Activated naive CD8-positive, alpha-beta T cell treated with anti-CD3 and anti-CD28 coated beads, Interleukin-2, amount 10 ng/mL, durations not matched to agents 7 days and 5 days (primary cell): ENCODE measurements at places on chromosomes 11 and 22. TPM values are rescaled to one million over a fixed set of nuclear protein-coding genes. Genes with fewer than 3 reads are reported as not detected.

- no peak for DNase-seq
Measured at GRCh38 chr11:129785383-129786111, 30.1 kb upstream of the TMEM45B start.

Gene RAG1
- total RNA-seq = 0.34 TPM

DNA sequence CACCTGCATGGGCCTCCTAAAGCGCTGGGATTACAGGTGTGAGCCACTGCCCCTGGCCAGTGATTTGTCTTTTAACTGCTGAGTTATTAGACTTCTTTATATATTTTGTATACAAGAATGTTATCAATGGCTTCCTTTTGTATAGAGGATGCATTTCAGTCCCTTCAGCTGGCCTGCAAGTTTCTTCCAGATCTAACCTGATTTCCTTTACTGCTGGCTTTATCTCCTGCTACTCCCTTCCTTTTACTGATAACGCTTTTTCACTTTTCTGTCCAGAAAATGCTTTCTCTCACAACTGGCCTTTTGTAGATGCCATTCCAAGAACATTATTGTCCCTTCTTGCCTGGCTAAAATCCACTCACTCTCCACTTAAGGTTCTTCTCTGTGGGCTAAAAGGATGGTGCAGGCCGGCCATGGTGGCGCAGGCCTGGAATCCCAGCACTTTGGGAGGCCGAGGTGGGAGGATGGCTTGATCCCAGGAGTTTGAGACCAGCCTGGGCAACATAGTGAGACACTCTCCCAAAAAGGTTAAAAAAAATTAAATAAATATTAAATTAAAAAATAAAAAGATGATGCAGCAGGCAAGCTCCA, 118.1 kb downstream of the NECTIN1 start:
- DNase-seq = no peak

DNA sequence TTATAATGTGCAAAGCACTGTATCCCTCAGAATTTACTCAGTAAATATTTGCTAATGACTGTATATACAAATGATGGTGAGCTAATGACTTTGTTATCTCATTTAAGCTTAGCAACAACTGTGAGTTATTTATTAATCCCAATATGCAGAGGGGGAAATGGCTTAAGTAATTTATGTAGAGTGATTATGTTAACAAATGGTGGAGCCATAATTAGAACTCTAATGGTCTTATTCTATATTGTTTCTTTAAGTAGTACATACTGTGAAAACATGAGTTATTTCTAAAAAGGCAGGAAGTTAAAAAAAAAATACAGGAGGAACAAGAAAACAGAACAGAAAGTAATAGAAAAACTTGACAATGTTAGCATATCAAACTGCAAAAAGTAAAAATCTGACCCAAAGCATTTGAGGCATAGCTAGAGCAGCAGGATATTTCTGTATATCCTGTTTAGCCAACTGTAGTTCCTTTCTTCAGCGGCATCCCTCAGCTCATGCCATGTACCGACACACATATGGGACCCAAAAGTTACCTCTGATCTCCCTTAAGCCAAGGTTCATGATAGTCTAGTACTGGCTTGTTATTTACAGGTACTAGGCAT, 94.2 kb downstream of the FCHSD2 start:
- DNase-seq = no peak

- DNase-seq = no peak
Measured at GRCh38 chr11:46294365-46295309, 17.2 kb downstream of the CREB3L1 start.

Gene H19
- not detected for total RNA-seq

- no peak for DNase-seq
Measured at GRCh38 chr22:32331236-32331917, 26.3 kb upstream of the RFPL3 start.

GRCh38 chr11:79388201-79388600, 52.6 kb downstream of the TENM4 start:
- DNase-seq = no peak

DNA sequence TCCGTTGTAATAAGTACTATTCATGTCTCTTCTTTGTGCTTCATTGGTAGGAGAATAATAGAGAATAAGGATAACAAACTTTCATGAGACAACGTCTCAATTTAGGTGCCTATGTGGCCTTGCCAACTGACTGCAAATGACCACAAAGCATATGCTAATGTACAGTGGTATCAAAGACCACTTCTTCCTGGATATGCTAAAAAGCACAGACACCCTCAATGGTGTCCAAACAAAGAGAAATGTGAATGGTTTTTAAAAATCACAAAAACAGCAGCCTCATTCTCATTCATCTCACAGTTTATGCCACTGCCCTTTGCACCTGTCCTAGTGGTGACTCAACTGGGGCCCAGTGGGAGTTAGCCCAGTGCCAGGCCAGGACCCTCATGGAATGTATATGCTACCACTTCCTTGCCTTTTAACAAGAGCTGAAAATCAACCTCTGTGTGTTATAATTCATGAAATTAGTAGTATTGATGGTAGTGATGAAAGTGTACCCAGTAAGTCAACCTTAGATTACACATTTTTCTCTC, 65.2 kb upstream of the MTMR2 start:
- DNase-seq = no peak

DNA sequence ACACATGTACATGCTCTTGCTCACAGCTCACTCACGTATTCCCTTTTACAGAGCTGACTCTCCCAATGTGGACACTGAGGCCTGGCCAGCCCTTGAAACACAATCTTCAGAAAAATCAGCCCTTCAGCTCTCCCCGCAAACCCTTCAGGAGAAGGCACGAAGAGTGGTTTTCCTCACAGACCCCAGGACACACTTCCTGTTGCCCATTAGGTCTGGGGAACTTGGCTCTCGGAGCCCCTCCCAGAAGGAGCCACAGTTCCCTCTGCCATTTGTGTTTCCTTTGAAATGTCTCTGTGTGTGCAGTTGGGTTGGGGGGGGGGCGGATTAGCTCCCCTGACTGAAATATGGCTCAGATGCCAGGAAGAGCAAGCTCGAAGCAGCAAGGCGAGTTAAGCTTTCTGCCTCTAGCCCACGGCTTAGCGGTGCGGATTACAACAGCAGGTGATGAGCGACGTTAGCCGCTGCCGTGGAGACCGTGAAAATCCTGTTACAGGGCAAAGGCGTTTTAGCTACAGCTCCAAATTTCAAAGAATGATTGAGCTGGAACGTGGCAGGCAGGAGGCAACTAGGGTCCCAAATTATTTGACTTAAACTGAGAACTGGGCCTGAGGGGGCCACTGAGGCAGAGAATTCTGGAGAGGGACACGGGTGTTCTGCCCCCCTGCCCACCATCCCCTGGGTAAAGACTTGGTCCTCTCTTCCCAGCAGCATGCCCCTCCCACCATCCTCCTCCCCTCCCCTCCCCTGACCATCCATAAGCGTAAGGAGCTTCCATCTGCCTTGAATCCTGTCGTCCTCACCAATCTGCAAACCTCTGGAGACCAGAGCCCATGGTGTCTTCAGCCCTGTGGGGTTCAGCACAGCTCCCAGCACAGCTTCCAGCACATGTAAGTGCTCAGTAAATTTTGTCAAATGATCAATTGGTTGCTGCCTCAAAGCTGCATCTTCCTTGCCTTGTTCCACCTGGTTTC, 598.6 kb downstream of the BUD13 start:
- no peak for DNase-seq

Gene FAT3
- total RNA-seq = not detected

Gene KRTAP5-7
- total RNA-seq = not detected

DNA sequence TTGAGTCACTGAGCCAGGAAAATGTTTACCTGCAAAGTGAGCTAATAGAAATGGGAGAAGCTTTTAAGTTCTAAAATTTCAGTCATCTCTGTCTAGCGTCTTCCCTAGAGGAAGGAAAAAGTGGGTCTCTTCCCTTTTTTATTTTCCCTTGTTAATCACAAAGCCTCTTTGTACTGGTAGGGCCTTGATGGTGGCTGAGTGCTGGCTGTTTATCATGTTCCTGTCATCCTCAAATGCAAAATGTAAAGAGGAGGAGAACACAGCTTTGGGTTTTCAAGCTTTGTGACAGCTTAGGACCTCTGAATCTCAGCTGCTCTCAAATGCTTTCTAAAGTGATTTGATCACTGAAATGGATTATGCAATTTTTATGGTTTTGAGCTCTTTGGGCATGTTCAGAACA, 222.0 kb downstream of the TMEM135 start:
- DNase-seq = no peak

- no peak for DNase-seq
Measured at GRCh38 chr11:10493041-10493663, 38.1 kb downstream of the AMPD3 start.

DNA sequence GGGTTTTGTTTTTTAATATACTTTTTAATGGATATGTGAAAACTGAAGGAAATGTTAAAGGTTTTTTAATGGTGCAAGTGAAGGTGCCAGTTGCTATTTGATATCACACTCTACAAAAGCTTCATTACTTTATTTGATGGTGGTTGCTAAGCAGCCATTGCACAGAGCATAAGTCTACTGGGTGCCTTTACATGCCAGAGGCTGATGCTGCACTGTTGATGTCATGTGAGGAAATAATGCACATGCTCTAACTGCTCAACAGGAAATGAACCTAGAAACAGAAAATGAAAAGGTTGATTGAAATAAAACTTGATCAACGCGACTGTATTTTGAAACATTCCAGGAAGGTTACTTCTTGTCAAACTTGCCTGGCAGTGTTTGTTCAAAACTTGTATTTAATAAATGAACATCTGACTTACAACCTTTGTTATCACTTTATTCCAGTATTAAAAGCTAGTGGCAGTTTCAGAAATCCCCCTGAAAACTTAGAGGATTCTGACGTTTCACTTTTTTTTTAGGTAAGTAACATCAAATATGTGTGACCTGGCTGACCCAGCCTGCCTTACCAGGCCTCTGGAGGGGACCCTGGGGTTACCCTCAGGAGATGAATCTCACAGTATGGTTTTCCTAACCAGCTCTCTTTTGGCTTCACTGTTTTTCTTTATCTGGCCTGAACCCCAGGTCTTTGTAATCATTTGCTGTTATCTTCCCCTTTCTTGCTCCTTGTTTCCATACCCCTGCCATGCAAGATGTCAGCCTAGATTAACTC, 2.4 kb upstream of the ATP5MG start:
- no peak for DNase-seq

DNA sequence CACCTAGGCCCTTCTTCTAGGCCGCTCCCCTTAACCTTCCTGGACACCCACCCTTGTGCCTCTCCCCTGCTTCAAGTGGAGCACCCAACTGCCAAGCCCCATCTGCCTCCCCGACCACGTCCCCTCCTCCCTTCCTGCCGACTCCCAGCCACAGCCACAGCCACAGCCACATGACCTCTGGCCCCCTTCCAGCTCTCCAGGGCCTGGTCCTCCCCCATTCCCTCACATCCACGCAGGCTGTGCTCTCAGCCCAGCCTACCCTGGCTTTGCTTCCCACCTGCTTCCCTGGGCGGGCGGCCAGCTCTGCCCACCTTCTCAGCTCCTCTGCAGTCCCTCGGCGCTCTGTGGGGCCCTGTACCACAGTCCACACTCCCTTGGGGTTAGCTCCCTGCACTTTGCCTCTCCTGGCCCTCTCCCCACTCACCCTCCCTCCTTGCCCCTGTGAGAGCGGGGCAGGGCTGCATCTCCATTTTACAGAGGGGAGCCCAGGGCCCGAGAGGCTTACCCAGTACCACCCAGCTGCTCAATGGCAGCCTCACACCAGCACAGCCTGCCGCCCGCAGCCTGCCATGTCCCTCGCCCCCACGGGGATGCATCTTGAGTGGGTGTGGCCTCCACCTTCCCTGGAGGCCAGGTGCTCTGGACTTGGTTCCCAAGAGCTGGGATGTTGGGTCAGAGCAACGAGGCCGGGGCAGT, 20.3 kb downstream of the PARVG start:
- DNase-seq = peak; percentile 29

DNA sequence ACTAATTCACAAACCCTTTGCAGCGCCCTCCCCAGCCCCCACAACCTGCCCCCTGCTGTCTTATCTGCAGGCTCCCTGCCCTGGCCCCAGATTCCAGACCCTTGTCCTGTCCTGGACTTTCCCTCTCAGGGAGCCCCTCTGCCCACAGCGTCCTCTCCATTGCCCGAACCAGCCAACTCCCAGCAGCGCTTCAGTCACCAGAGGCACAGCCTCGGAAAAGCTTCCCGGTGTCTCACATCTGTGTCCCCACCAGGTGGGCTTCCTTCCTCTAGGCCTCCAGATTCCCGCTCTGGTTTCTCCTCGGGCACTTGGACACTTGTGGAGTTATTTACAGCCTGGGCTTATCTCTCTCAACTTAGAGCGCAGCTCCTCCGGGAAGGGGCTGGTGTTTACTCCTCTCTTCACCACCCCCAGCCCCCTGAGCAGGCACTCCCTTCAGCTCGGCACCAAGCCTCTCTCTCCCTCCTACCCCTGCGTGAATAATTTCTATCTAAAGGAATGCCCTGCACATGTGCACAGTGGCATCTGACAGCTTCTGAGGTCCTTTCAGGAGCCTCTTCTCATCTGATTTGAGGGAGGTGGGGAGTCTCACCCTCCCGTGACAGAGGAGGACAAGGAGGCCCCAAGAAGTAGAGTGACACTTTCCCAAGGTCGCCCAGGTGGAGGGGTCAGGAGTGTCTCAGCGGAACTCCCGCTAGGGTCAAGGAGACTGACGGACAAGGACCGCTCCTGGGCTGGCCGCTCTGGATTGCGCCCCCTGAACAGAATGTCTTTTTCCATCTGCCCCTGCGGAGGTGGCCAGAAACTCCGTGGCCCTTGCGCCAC, 838 bp downstream of the WNT11 start:
- DNase-seq = no peak

GRCh38 chr11:28735511-28735910, 627.3 kb downstream of the METTL15 start:
- no peak for DNase-seq

DNA sequence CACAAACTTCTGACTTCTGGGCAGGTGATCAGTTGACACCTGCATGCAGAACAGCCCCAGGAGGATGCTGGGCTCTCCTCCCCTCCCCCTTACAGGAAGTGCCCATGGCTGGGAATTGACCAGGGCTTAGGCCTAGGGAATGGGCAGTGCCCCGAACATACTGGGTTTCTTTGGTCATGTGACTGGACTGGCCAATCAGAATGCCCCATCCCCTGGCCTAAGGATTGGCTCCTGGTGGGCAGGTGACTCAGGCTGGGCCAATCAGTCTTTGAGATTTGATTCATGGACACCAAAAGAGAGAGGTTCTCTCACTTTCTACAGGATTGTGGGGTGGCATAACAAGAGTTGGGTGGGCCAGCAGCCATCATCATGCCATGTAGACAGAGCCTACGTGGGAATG, 37.1 kb downstream of the MCM5 start:
- no peak for DNase-seq
